Activated CD8-positive, alpha-beta T cell treated with anti-CD3 and anti-CD28 coated beads for 36 hours (primary cell): ENCODE measurements at places on chromosomes 7 and 10. TPM values are rescaled to one million over a fixed set of nuclear protein-coding genes. Genes with fewer than 3 reads are reported as not detected.

The SAMD9L gene
- 13.1 TPM for total RNA-seq

The CALHM1 gene
- total RNA-seq, result not detected

The JCAD gene
- not detected for total RNA-seq

The PRR15 gene
- total RNA-seq, result not detected

The ZEB1 gene
- total RNA-seq, result 29.7 TPM

The DOCK1 gene
- total RNA-seq, result 0.14 TPM

The PDGFA gene
- 18.8 TPM for total RNA-seq

- H3K27me3 ChIP-seq, result peaks cover 13% of the 10 kb centered on the region
- H3K27ac ChIP-seq, result no peak overlapping the region
- DNase-seq, result no peak
- no peaks in the 10 kb centered on the region for H3K4me1 ChIP-seq
These were observed 291.1 kb upstream of the PRKCQ start for GRCh38 chr10:6871128-6871527.

DNA sequence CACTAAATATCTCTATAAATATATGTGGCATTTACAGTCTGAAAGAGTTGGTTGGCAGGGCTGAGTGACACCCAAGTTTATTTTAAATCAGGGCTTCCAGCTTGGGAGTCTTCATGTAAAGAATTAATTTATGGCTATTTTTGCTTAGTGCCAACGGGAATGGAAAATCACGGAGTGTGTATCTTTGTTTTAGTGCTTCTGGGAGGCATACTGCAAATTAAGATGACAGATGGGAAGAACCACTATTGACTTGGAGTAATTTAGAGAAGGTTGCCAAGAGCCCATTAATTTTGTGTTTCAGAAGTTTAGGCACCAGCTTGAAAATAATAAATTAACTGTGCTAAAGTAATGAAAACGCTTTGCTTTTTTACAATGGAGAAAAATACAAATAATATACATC, 135.2 kb downstream of the GPR37 start:
- H3K36me3 ChIP-seq, result no peaks in the 10 kb centered on the region
- H3K4me1 ChIP-seq, result no peaks in the 10 kb centered on the region
- no peak for DNase-seq
- no peak overlapping the region for H3K4me3 ChIP-seq
- H3K27me3 ChIP-seq, result no peaks in the 10 kb centered on the region

GRCh38 chr10:132209130-132209529, 22.4 kb downstream of the DPYSL4 start:
- no peaks in the 10 kb centered on the region for H3K4me1 ChIP-seq
- peaks cover 16% of the 10 kb centered on the region for H3K36me3 ChIP-seq
- no peak overlapping the region for H3K27ac ChIP-seq
- H3K27me3 ChIP-seq, result no peaks in the 10 kb centered on the region
- no peak for DNase-seq
- H3K4me3 ChIP-seq, result no peak overlapping the region

GRCh38 chr10:21757185-21757901, 223.3 kb downstream of the MLLT10 start:
- H3K36me3 ChIP-seq, result peaks cover 6% of the 10 kb centered on the region
- no peak for DNase-seq
- H3K4me3 ChIP-seq, result no peak overlapping the region
- H3K27ac ChIP-seq, result no peak overlapping the region

DNA sequence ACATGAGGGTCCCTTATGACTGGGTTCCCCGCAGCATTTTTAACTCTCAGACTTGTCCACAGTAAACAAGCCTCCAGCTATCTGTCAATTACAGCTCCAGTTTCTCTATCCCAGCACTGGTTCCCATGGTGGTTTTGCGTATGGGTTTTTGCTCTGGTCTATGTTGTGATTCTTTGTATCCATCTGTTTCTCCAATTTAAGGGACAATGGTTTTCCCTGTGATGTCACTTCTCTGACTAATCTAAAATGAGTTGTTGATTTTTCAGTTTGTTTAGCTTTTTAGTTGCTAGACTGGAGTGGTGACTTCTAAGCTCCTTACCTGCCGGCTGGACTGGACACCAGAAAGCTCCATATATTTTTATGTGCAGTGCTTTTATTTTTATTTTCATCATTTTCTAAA, 303.7 kb downstream of the INHBA start:
- no peaks in the 10 kb centered on the region for H3K36me3 ChIP-seq
- H3K4me1 ChIP-seq, result no peaks in the 10 kb centered on the region
- H3K27ac ChIP-seq, result no peak overlapping the region
- H3K27me3 ChIP-seq, result no peaks in the 10 kb centered on the region
- H3K4me3 ChIP-seq, result no peak overlapping the region
- no peak for DNase-seq

DNA sequence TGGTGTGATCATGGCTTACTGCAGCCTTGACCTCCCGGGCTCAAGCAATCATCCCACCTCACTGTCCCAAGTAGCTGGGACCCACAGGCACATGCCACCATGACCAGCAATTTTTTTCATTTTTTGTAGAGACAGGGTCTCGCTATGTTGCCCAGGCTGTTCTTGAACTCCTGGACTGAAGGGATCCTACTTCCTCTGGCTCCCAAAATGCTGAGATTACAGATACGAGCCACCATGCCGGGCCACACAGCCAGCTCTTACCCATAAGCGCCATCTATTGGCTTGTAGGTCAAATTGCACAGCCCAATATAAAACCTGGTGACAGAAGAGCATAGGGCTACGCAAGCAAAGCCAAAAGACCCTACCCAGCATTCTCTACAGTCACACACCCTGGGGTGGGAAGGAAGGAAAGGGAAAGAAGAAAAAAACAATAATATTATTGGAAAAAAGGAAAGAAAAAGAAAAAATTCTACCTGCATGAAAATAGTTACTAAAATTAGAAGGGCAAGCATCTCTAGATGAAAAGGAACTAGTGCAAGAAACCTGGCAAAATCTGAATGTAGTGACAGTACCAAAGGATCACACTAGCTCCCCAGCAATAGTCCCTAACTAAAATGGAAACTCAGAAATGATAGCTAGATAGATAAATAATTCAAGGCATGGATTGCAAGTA, 29.4 kb upstream of the AMPH start:
- no peaks in the 10 kb centered on the region for H3K36me3 ChIP-seq
- DNase-seq, result peak; percentile 40
- no peak overlapping the region for H3K27ac ChIP-seq
- no peak overlapping the region for H3K4me3 ChIP-seq

GRCh38 chr10:84654671-84655070, 326.3 kb downstream of the CCSER2 start:
- H3K27me3 ChIP-seq, result peaks cover 9% of the 10 kb centered on the region
- H3K4me1 ChIP-seq, result no peaks in the 10 kb centered on the region
- no peak overlapping the region for H3K4me3 ChIP-seq
- no peaks in the 10 kb centered on the region for H3K36me3 ChIP-seq
- DNase-seq, result no peak

- H3K27me3 ChIP-seq, result no peaks in the 10 kb centered on the region
- peaks cover 6% of the 10 kb centered on the region for H3K4me1 ChIP-seq
- DNase-seq, result peak; percentile 34
- no peaks in the 10 kb centered on the region for H3K36me3 ChIP-seq
These were observed 17.1 kb upstream of the ARPC1A start for GRCh38 chr7:99308461-99309074.

DNA sequence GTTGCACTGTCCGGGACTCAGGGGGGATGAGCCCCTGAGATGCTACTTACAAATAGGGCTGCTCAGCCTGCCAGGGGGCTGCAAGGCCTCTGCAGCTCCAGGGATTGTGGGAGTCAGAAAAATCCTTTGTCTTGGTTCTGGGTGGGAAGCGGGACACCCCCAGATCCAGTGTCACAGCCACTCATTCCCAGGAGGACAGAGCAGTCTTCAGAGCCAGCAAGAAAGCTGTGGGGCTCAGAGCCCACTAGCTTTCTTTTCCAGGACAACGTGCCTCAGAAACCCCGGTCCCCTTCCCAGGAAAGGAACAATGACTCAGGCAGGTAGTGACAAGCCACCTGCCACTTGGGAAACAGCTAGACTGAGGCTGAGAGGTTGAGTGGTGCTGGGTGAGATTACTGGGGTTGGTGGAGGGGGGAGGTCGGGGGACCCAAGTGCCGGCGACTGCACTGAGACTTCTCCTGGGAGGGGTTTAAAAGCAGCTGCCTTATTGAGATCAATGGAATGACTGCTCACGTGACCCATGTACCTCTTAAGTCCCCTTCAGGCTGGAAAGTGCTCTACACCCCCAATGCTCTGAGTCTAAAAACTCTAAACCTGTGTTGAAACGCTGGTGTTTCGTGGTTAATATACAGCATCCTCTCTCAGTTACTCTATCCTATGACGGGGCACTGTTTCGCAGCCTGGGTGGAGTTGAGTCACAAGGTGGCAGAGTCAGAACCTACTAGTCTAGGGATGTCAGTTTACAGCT, 123.6 kb downstream of the UBE2H start:
- DNase-seq, result peak; percentile 71
- no peaks in the 10 kb centered on the region for H3K27me3 ChIP-seq
- peak overlapping the region; percentile 40 for H3K4me3 ChIP-seq
- H3K4me1 ChIP-seq, result peaks cover 16% of the 10 kb centered on the region

- H3K27ac ChIP-seq, result peak overlapping the region; percentile 91
- peaks cover 39% of the 10 kb centered on the region for H3K4me1 ChIP-seq
- no peaks in the 10 kb centered on the region for H3K27me3 ChIP-seq
These were observed 27.7 kb downstream of the ZNF775 start for GRCh38 chr7:150406567-150407421.

- no peaks in the 10 kb centered on the region for H3K4me1 ChIP-seq
- no peaks in the 10 kb centered on the region for H3K27me3 ChIP-seq
- no peak for DNase-seq
- no peak overlapping the region for H3K27ac ChIP-seq
- H3K36me3 ChIP-seq, result no peaks in the 10 kb centered on the region
These were observed 91.2 kb upstream of the AHR start for GRCh38 chr7:17207220-17207619.

GRCh38 chr10:120085096-120085796, 192.7 kb downstream of the SEC23IP start:
- H3K27ac ChIP-seq, result no peak overlapping the region
- H3K4me1 ChIP-seq, result no peaks in the 10 kb centered on the region
- H3K36me3 ChIP-seq, result no peaks in the 10 kb centered on the region
- no peak for DNase-seq
- peaks cover 12% of the 10 kb centered on the region for H3K27me3 ChIP-seq

- no peak overlapping the region for H3K4me3 ChIP-seq
- H3K27me3 ChIP-seq, result peaks cover 1% of the 10 kb centered on the region
- H3K27ac ChIP-seq, result no peak overlapping the region
- no peak for DNase-seq
- H3K4me1 ChIP-seq, result no peaks in the 10 kb centered on the region
- H3K36me3 ChIP-seq, result no peaks in the 10 kb centered on the region
These were observed 211.5 kb downstream of the DGKB start for GRCh38 chr7:14691034-14691433.

GRCh38 chr10:24784061-24784460, 60.4 kb upstream of the ARHGAP21 start:
- no peak for DNase-seq
- no peaks in the 10 kb centered on the region for H3K36me3 ChIP-seq
- no peak overlapping the region for H3K27ac ChIP-seq
- H3K4me3 ChIP-seq, result no peak overlapping the region
- no peaks in the 10 kb centered on the region for H3K27me3 ChIP-seq
- H3K4me1 ChIP-seq, result no peaks in the 10 kb centered on the region

GRCh38 chr7:131015657-131015958, 281.6 kb upstream of the KLF14 start:
- H3K27me3 ChIP-seq, result no peaks in the 10 kb centered on the region
- peaks cover 87% of the 10 kb centered on the region for H3K4me1 ChIP-seq
- H3K36me3 ChIP-seq, result peaks cover 42% of the 10 kb centered on the region
- no peak for DNase-seq
- H3K27ac ChIP-seq, result peak overlapping the region; percentile 73
- H3K4me3 ChIP-seq, result no peak overlapping the region

GRCh38 chr7:85509476-85509875, 322.6 kb upstream of the SEMA3D start:
- H3K27me3 ChIP-seq, result no peaks in the 10 kb centered on the region
- H3K4me1 ChIP-seq, result no peaks in the 10 kb centered on the region
- no peak overlapping the region for H3K4me3 ChIP-seq
- no peaks in the 10 kb centered on the region for H3K36me3 ChIP-seq

DNA sequence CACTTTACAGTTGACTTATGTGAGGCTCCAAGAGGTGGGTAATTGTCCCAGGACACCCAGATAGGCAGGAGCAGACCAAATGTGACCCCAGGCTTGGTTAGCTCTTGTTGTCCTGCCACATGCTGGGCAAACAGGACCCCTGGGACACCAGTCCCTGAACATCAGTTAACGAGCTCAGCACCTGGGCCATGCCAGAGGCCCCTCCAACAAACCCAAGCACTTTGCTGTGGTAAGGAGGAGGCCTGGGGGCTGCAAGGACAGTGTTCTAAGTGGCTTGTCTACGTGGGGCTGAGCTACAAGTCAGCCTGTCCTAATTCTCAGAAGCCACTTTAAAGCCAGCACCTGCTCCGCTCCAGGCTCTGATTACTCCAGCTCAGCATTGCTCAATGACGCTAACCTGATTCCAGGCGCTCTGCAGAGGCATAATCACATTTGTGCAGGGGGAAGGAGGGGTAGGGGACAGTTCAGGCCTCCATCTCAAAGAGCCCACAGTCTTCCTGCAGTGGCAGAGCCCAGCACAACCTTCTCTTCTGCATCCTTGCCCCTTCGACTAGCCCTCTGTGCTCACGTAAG, 57.2 kb downstream of the DDC start:
- no peak overlapping the region for H3K4me3 ChIP-seq
- no peak for DNase-seq
- H3K27ac ChIP-seq, result no peak overlapping the region

GRCh38 chr10:113125612-113126011, 175.6 kb downstream of the TCF7L2 start:
- no peaks in the 10 kb centered on the region for H3K36me3 ChIP-seq
- no peak for DNase-seq
- no peak overlapping the region for H3K4me3 ChIP-seq

DNA sequence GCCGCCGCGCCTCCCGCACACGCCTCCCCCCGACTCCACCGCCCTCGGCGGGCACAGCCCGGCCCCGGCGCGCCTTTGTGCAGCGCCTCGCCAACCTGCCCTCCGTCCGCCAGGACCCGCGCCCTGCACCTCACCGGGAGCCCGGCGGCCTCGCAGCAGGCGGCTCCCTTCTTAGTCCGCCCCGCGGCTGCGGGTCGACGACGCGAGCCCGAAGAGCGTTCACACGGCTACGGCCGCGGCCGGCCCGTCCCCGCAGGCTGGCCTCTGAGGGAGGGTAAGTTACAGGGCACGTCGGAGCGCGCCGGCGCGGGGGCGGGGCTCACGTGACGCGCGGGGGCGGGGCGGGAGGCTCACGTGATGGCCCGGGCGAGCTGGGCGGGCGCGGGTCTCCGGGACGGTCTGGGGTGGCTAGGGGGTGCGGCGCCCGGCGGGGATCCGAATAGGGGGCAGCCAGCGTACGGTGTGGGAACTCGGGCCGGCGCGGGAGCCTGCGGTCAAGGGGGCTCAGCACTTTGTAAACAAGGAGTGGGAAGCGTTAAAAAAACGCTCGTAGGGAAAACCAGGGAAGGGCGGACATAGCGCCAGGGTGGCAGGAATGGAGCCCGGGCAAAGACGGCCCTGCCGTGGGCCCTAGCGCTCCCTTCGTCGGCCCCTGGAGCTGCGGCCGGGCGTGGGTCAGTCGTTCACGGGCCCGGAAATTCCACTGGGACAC, at the start of gene ARHGAP12:
TSS of gene ARHGAP12 (minus strand) at position 283 of the 712 bp plus-strand sequence. CDS start 19,976 bp downstream, outside the sequence.
- peaks cover 45% of the 10 kb centered on the region for H3K4me1 ChIP-seq
- peak within 1 kb of the TSS; percentile 78 for H3K27ac ChIP-seq
- H3K4me3 ChIP-seq, result peak within 1 kb of the TSS; percentile 86
- peak; percentile 76 for DNase-seq

GRCh38 chr7:11485636-11486035, 346.4 kb downstream of the THSD7A start:
- no peaks in the 10 kb centered on the region for H3K4me1 ChIP-seq
- no peak overlapping the region for H3K27ac ChIP-seq
- no peaks in the 10 kb centered on the region for H3K27me3 ChIP-seq
- no peaks in the 10 kb centered on the region for H3K36me3 ChIP-seq
- no peak overlapping the region for H3K4me3 ChIP-seq

GRCh38 chr10:121864653-121865052, 63.2 kb downstream of the ATE1 start:
- H3K27me3 ChIP-seq, result no peaks in the 10 kb centered on the region
- DNase-seq, result no peak
- H3K36me3 ChIP-seq, result peaks cover 21% of the 10 kb centered on the region
- H3K4me1 ChIP-seq, result no peaks in the 10 kb centered on the region
- H3K4me3 ChIP-seq, result no peak overlapping the region
